SK-N-DZ (cell line): ENCODE measurements at places on chromosomes 2 and 18.
A peak's percentile ranks its signal among the peaks of the same experiment; 100 is the strongest.

GRCh38 chr2:35787302-35788031 is 568.1 kb upstream of the CRIM1 start:
- DNase-seq = no peak

DNA sequence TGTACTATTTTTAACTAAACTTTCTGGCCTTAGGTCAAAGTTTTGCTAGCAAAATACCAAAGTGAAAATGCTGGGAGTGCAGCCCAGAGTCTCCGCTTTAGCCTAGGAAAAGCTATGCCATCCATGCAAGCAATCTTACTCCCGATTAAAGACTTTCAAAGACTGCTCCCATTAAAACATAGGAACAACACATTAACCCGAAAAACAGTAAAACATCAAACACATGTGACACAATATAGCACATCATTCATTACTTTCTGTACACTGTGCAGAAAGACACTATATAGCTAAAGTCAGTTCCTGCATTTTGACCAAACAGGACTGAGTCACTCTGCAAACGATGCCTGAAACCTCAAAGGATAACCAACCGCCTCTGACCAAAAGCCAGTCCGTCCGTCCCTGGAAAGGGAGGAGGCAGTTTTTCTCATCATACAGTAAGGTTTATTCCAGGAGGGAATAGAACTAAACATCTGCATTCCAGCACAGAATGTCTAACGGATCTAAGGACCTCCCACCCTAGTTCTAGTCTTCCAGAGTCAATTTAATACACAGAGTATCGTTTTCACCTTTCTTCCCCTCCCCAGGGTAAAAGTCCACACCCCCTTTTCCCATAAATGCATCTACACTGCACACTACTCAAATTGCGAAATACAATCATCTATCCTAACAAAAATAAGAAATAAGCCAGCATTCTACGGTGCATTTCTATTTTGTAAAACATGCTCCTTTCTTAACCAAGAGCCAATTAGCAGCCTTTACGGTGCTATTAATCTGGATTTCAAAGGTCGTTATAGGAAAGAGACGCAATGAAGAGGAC is 1.7 kb downstream of the ROCK2 start:
- DNase-seq = peak; percentile 12

DNA sequence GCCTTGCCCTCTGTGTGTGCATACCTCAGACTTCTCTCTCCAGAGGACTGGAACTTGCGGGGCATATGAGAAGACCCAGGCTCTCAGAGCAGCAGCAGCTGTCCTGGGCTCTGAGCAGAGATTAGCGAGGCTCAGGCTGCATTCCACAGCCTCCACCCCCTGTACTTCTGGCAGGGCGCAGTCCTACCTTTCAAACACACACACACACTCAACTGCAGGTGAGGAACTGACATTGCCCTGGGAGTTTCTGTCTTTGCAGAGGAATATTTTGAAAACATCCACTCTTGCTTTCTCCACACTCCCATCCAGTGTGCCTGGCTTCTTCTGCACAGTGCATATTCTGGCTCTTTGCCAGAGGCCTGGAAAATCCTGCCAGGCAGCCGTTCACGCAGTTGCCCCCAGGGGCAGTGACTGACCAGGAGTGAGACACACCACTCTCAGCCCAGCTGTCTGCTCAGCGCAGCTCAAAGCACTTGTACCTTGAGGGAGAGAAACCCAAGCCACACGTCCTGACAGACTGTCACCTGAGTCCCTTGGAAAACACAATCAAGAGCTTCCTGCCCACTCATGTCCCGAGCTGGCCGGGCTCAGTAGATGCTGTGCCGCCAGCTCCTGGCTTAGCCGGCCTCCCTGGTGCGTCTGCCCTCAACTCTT is 460.8 kb downstream of the RNF144A start:
- peak; percentile 88 for DNase-seq

DNA sequence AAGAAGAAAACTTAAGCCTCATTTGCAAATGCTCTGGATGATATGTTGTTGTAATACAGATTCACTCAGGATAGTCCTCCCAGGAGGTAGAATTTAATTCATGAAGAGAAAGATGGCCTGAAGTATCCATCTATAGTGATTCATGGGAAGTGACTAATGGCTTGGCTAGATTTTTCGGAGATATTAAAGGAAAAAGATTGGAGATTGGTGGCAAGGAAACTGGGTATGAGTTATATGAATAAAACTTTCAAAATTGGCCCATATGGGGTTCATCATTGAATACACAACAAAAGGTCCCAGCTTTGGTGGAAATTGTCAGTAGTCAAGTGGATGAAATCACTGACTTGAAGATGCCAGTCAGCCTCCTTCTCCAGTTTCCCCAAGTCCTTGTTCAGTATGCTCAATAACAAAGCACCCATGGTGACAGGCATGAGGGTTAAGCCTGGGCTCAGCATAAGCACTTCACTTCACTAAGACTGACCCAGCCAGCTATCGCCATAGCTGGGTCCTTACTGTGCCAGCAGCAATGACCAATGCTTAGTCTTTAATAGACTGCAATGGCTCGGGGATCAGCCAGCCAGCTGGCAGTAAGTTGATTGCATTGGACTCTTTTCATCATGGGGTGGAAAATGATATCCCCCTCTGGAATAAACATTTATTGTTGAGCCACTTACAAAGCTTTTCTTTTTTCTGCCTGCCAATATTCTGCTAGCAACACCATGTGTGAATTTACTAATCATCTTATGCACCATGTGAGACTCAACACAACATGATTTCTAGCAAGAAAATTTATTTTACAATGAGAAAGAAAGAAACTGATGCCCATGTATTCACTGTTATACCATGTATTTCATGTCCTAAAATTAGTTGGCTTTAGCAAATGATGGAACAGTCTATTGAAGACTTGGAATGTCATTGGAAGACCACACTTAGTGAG is 176.6 kb upstream of the TACR1 start:
- DNase-seq = no peak

GRCh38 chr18:69845593-69846506 is 101.8 kb downstream of the CD226 start:
- DNase-seq = no peak

GRCh38 chr2:29394311-29394980 is 279.2 kb downstream of the CLIP4 start:
- no peak for DNase-seq

DNA sequence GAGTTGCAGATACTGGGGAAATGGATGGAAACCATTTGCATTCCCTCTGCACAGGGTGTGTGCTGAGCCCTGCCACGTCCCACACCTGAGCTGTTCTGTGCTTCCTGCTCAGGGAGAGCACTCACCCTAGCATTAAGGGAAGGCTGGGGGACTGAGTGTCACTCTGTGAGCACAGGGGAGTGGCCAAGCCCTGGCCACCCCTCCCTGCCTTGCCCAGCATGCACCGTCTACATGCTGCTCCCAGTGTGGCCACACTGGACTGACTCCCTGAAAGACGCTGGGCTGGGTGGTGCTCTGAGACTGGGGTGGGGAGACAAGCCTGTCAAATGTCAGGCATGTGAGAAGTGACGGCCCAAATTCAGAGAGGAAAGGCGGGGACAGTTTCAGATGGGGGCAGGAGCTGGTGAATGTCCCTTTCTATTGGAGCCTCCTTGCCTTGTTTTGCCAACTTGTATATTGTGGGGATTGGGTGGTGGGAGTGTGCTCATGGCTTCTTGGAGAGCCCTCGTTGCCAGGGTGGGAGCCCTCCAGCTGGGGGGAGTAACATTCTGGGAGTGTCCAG is 298.4 kb upstream of the HS6ST1 start:
- DNase-seq = no peak

- no peak for DNase-seq
Measured at GRCh38 chr2:222608081-222608480, 47.8 kb downstream of the FARSB start.

GRCh38 chr2:157182834-157183396 is 74.6 kb upstream of the GALNT5 start:
- no peak for DNase-seq

GRCh38 chr2:127599211-127599610 is 46.7 kb upstream of the GPR17 start:
- DNase-seq = no peak

DNA sequence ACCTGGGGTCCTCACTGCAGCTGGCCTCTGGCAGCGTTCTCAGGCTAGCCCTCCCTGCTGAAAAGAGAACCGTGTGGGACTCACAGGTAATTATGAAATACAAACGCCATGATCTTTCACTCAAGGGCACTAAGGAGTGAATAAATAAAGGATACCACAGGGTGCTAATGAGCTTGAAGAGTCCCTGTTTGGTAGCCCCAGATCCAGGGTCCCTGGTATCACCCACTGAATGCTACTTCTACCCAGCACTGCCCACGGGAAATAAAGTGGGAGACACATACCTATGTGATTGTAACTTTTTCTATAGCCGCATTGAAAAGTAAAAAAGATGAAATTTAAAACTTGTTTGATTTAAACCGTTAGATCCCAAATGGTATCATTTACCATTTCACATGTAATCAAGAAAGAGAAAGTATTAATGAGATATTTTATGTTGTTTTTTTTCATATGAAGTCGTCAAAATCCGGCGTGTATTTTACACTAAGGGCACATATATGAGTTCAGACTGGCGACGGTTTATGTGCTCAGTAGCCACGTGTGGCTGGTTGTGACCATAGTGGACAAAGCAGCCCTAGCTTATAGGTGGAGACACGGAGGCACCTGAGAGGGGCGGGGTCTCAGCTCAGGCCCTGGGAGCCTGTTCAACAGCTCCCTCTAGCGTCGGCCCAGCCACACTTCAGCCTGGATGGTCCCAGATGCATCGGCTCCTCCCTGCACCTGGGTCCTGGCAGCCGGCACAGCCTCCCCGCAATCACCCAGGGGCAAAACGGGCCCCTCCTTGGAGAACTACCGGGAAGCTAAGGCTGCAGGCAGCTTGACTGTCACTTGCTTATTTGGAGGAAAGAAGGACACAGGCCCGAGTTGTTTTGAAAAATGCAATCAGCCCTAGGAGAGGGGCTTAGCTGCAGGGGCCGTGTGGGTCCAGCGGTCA is 39.2 kb downstream of the ODC1 start:
- DNase-seq = peak; percentile 78
